ENCODE measurements at places on chromosomes 5 and 9.

DNA sequence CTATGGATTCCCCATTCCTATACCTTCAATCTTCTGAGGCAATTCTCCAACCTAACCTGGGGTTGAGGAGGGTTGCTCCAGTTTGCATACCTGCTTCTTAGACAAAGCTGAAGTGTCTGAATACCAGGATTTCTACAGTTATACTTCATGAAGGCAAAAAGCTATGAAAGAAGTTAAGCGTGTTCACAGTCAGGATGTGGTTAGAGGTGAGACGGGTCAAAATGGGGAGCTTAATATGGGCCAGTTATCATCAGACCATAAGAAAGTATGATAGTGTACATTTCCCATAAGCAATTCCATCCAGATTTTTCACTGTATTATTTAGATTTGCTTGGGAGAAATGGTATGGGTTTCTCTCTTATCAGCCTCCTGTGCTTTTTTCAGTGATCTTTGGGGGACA is 156.9 kb upstream of the FER start:
- no peak for DNase-seq

GRCh38 chr5:33840927-33841547 is 50.8 kb downstream of the ADAMTS12 start:
- DNase-seq, result no peak

DNA sequence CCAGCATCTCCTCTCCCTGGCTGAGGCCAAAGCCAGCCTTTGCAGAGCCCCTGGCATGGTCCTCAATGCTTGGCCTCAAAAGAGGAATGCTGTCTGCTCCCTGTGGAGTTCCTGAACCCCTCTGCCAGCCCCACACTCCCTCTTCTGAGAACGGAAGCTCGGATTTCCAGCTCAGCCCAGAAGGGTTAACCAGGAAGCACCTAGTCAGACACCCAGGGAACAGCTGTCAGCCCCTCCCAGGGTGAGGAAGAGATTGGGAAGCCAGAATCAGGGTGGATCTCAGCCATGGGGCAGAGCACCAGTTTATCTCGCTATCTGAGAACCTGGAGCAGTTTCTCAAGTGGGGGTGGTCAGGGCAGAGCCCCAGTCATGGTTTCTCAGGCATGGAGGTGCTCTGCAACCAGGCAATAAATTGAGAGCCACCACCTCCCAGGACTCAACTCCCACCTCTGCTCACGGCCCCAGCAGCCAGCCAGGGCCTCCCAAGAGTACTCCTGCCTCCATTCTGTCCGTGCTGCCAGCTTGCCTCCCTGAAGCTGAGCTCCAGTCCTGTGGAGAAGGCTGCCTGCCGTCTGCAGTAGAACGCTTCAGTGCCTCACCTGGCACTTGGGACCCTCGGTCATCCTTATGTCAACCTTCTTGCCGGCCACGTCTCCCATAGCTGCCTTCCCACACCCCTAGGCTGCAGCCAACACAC is 7.6 kb downstream of the FOXE1 start:
- DNase-seq, result no peak

GRCh38 chr9:136947955-136948510 is 3.0 kb downstream of the C8G start:
- DNase-seq, result peak; percentile 64

- no peak for DNase-seq
These were observed 10.5 kb downstream of the ECSCR start for GRCh38 chr5:139451878-139452660.

DNA sequence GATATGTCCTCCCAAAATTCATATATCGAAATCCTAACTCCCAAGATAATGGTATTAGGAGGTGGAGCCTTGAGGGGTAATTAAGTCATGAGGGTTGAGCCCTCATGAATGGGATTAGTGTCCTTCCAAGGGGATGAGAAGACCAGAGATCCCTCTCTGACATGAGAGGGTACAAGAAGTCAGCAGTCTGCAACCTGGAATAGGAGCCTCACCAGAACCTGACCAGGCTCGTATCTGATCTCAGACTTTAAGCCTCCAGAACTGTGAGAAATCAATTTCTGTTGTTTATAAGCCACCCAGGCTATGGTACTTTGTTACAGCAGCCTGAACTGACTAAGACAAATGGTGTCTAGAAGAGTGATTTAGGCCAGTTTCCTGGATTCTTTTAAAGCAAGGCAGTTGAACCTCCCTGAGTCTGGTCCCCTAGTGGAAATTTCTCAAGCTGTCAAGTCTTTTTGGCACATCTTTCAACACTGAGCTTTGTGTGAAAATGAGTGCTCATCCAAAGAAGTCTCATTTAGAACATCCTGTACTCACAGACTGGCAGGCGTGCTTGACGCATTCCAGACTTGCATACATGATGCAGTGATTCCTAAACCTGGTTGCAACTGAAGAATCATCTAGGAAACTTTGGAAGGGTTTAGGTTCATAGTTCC is 254.8 kb upstream of the PPP1R2B start:
- peak; percentile 16 for DNase-seq

- no peak for DNase-seq
These were observed 563.9 kb upstream of the ADAMTS16 start for GRCh38 chr5:4576161-4576748.

- DNase-seq, result no peak
These were observed 656.5 kb upstream of the RIOK2 start for GRCh38 chr5:97839341-97840086.

DNA sequence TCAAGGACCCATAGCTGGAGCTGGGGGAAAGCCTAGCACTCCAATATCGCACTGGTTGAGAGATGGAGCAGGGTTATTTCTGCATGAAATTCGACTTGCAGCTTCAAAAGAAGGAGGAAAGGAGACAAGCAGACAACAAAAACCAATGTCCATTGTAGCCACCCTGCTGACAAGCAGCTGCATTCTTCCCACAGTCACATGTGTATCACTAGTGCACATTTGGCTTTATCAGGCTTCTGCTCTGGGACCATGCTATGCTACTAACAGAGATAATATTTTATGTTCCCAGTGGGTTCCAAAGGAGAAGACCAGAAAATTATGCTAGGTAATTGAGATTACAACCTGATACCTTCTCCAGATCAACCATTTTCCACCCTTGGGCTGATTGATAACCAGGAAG is 59.7 kb downstream of the MFAP3 start:
- DNase-seq, result peak; percentile 6

DNA sequence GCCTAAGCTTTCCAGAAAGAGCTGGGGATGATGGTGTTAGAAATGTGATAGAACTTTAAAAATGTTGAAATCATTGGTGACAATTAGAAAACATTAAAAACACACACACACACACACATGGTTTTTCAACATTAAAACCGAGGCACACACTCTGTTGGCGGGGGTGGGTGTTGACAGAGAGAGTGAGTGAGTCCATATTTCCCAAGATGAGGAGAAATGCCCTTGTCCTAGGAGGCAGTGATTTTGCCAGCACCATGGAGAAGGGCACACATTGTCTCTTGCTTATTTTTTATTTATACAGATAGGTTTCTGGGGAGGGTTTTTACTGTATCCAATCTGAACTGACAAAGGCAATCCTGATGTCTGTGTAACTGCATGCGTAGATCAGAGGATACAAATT is 152.5 kb downstream of the INSYN2B start:
- no peak for DNase-seq

DNA sequence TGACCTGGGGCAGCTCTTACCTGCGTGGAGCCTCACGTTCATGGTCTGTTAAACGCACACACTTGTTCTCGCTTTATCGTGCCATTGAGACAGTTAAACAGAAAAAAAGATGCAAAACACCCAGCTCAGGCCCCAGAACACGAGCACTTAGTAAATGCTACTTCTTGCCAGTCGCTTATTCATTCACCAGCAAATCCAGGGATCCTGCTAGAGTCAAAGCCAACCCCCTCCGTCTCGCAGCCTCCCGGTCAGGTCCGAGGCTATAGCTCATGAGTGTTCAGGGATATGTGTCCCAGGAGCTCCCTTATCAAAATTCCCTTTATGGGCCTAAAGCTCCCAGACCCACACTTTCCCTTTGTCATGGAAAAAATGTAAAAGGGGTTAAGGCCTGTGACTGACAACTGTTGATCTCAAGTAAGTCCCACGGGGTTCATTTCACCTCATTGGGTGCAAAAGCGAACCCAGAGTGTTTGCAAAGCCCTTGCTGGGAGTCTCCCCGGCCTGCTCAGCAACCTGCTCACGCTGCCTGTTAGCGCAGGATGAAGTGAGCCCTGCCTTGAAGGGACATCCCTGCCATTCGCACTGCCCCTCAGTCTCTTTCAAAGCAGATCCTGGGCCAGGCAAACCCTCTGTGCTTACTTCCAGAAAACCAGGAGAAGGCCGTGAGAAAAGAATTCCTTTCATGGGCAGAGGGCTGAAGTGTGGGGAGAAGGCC is 40.7 kb downstream of the HRH2 start:
- DNase-seq, result no peak

DNA sequence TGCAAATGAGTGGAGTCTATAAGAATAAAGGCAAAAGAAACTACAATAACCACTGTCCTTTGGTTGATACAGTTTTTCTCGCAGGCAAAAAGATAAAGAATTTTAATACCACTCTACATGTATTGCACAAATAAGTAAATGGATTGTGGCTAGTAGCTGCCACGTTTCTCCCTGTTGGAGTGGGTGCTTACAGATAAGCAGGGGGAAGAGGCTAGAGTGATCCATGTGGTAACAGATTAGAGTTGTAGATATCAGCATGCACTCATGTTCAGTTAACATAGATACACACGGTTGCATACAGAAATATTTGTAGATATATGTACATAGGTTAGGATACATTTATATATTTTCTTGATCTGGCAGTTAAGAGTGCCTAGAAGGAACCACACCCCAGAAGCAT is 179.5 kb downstream of the ARHGEF28 start:
- no peak for DNase-seq

DNA sequence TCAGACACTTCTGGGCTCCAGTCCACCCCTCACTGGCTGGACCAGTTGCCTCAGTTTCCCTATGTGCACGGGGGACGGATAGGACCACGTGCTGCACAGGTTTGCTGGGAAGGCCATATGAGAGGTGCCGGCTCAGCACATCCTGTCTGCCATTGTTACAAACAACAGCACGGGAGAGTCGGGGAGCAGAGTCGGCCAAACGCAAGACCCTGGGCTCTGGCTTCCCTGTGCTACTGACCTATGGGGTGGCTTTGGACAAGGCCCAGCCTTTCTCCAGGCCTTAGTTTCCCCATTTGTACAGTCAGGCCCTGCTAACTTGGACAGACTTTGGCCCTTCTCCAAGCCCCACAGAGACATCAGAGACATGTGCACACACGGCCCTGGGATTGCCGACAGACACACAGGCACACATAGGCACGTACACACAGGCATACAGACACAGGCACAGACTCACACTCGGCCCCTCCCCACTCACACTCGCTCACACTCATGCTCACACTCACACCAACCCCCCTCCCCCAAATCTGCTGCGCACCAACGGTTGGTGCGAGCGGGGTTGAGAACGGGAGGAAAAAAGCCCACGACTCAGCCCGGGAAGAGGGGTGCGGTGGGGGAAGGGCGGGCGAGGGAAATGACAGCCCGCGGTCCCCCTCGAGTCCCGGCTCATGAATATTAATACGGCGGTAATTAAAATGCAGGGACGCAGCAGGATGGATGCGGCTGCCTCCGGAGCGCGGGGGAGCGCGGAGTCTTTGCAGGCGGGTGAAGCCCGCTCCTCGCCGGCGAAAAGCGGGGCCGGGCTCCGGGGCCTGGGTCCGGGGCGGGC is 133.0 kb downstream of the C9orf50 start:
- DNase-seq, result peak; percentile 54

GRCh38 chr5:50711280-50711679 is 44.8 kb downstream of the PARP8 start:
- peak; percentile 84 for DNase-seq

DNA sequence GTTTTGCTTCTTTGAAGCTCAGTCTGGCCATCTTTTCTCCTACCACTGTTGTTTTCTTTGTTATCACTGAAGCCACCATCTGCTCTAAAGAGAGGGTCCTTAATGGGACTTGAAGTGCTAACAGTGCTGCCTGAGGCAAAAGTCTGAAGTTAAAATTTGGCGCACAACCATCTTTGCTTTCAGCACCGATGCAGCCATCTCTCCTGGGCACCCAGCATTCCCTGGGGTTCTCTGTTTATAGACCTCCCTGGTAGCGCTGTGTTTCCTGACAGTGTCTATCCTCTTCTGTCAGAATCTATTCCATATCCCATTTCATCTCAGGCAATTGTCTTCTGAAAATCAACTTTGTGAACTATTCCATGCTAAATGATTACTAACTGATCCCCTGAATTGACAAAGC is 491.5 kb upstream of the MPDZ start:
- no peak for DNase-seq

GRCh38 chr9:100581661-100582060 is 3.8 kb downstream of the CAVIN4 start:
- DNase-seq, result no peak

DNA sequence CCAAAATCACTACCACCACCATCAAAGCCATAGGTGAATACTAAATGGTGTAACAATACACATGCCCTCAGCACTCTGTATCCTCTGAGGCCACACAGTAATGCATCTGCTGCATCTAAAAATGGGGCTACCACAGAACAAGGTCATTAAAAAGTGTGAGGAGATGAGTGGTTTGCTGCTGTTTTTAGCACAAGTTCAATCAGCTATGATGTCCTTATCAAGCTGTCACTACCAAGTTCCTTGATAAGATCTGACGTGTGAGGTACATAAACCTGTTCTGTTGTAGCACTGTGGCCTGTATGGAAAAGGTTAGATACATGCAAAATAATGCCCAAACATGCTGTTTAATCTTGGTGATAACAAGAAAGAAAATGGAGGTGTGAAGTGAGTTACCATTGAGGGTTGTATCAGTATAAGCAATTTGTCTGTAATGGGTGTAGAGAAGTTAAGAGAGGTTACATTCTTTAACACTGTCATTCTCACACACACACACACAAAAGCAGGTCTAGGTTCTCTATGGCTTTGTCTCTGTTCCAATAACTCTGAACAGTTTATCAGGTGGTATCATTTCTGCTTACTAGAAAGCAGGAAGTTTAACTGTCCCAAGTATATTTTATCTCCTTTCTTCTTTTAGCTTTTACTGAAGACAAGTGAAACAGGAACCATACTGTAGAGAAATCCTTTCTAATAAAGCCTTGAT is 252.9 kb downstream of the CWC27 start:
- DNase-seq, result no peak
